ENCODE measurements at places on chromosomes 11 and 22. TPM values are rescaled to one million over a fixed set of nuclear protein-coding genes. Genes with fewer than 3 reads are reported as not detected.

The OR8D1 gene
- not detected for total RNA-seq

GRCh38 chr11:109974523-109974922 lies 118.7 kb upstream of the ZC3H12C start:
- no peak for DNase-seq

GRCh38 chr11:58866788-58867187 lies 22.3 kb upstream of the GLYATL2 start:
- no peak for DNase-seq

GRCh38 chr22:39777716-39778454 lies 115.7 kb downstream of the ENTHD1 start:
- no peak for DNase-seq

GRCh38 chr11:2898366-2899079 lies 12.9 kb upstream of the CDKN1C start:
- peak; percentile 95 for DNase-seq

DNA sequence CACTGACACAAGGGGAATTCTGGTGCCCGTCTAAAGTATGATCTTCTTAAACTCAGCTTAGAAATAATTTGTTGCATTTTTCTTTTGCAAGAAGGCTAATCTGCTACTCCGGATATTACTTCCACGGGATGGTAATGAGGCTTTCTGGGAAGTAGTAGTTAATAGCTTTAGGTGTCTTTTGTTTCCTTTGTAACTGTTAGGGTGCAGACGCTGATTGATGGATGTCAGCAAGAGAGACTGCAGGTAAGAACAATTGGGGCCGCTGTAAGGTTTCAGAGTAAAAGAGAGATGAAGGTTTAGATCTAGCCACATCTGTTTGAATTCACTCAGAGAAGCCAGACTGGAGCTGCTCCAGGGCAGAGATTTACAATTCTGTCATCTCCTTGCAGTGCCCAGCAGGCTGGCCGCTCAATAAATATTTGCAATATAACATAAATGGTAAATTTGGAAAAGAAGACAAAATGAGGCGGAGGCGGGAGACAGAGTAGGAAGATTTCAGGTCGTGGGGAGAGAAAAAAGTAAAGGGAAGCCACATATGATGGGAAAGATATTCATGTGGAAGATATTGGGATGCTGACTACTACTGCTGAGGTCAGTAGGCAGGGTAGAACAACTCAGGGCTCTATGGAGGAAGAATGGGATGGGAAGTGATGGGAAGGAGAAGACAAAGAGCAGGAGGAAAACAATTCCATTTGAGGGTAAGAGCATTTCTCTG lies 320.5 kb downstream of the AASDHPPT start:
- DNase-seq = no peak
